ENCODE measurements at places on chromosomes 11 and 22.
A peak's percentile ranks its signal among the peaks of the same experiment; 100 is the strongest.

- DNase-seq = peak; percentile 18
Observed at GRCh38 chr11:35747668-35748067, 85.1 kb downstream of the TRIM44 start.

GRCh38 chr11:107040433-107041087, 22.3 kb upstream of the GUCY1A2 start:
- no peak for DNase-seq

DNA sequence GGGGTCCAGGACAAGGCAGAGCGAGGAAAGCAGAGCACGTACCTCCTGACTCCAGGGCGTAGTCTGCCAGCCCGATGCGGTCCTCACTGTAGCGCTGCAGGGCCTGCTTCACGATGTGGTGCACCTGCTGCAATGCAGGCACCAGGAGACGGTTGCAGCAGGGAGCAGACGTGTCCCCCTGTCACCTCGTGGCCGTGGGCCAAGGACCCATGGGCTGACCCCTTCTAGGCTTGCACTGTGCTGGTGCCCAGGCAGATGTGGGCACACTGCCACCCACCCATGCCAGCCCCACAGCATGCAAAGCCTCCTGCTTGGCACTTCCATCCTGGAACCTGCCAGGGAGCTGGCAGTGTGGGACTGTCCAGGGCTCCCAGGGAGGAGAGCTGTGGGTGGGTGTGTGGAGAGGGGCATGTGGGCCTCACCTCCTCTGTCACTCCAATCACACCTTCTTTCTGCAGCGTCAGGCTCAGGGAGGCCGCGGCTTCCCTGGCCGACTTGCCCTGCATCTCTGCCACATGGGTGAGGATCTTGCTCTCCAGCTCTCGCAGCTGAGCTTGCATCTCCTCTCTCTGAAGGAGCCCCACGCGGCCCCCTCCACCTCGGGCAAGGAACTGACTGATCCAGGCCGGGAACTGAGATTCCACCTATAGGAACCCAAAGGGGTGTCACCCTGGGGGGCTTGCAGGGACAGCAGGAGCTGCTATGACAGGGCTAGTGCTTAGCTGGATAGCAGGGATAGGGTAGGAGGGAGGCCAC, 16.3 kb downstream of the SUN2 start:
- DNase-seq = no peak

GRCh38 chr11:64384981-64385944, 26.3 kb downstream of the RPS6KA4 start:
- DNase-seq = peak; percentile 27

GRCh38 chr11:122701143-122701542, 45.6 kb downstream of the UBASH3B start:
- DNase-seq = no peak

DNA sequence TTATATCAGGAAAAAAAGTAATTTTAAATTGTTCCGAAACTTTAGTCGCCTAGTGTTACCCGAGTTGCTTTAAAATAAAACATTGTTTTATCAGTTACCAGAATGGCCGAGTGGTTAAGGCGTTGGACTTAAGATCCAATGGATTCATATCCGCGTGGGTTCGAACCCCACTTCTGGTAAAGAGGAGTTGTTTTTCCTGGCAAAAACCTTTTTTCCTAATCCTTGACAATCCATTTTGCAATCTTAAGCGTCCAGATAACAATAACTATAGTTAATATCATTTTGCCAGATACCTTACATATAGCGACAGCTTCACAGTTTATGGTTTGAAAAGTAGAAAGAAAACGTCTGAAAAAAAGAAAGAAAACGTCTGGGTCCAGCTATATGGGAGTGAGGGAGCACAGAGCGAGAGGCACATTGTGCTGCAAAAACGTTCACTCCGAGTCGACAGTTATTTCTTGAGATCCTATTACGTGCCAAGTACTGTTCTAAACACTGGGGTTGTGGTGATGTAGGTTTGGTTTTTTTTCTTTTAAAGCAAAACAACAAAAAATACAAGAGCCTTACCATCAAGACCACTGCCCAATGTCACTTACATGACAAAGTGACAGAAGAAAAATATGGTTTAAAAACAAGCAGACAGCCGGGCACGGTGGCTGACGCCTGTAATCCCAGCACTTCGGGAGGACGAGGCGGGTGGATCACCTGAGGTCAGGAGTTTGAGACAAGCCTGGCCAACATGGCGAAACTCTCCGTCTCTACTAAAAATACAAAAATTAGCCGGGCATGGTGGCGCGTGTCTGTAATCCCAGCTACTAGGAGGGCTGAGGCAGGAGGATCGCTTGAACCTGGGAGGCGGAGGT, 40.6 kb downstream of the OR4D9 start:
- no peak for DNase-seq

- no peak for DNase-seq
Observed at GRCh38 chr22:25122136-25122764, 77.4 kb upstream of the CRYBB3 start.

GRCh38 chr11:32478277-32478731, 43.0 kb upstream of the WT1 start:
- DNase-seq = no peak

DNA sequence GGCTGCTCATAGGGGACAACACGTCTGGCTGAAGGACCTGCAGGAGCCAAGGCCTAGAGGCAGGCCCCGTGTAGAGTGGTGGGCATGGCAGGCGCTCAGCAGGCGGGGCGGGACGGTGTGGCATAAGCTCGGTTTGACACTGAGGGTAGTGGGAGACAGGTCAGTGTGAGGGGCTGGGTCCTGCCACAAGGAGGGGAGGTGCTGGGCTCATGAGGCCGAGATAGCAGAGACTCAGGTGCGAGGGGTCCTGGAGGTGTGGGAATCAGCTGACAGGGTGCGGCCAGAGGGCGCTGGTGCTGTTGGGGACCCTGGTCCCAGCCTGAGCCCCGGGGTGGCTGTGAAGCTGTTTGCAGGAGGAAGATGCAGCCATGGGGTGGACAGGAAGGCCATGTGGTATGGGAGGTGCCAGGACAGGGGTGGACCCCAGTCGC, 6.7 kb downstream of the SLC22A12 start:
- DNase-seq = no peak

GRCh38 chr11:70732023-70732880, 333.9 kb downstream of the CTTN start:
- DNase-seq = no peak

- no peak for DNase-seq
Observed at GRCh38 chr11:45209000-45209879, 62.8 kb downstream of the PRDM11 start.

GRCh38 chr11:68843703-68844312, 2.1 kb upstream of the CPT1A start:
- DNase-seq = peak; percentile 86

GRCh38 chr11:20022363-20023081, 137.8 kb downstream of the DBX1 start:
- no peak for DNase-seq

- no peak for DNase-seq
Observed at GRCh38 chr11:6898911-6899310, 6.6 kb upstream of the OR2D2 start.

DNA sequence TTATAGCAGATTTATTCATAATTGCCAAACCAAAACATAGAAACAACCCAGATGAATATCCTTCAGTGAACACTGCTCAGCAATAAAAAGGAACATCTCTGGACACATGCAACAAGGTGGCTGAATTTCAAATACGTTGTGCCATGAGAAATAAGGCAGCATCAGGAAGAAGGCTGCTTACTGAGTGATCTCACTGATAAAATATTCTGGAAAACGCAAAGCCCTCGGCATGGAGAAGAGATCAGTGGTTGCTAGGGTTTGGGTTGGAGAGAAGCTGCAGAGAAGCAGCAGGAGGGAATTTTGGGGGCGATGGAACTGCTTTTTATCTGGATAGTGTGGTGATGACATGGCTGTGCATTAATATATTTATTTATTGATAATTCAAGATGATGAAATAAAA, 11.0 kb upstream of the SHANK2 start:
- DNase-seq = no peak

- DNase-seq = no peak
Observed at GRCh38 chr11:121106812-121107211, 5.8 kb downstream of the TECTA start.

DNA sequence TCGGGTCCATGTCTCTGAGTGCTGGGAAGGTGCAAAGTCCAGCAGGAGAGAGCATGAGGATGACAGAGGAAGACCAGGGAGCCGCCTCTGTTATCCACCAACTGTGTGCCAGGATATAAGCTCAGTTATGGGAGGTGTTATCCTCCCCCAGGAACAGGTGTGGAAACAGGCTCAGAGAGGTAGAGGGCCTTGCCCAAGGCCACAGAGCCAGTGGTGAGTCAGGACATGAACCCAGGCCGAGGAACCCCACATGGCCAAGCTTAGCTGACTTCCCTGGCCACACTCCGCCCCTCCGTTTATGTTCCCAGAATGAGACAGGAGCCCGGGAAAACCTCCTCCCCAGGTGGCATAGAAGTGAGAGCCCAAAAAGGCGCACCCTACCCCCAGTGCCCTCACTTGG, 50.3 kb downstream of the ISX start:
- DNase-seq = no peak

DNA sequence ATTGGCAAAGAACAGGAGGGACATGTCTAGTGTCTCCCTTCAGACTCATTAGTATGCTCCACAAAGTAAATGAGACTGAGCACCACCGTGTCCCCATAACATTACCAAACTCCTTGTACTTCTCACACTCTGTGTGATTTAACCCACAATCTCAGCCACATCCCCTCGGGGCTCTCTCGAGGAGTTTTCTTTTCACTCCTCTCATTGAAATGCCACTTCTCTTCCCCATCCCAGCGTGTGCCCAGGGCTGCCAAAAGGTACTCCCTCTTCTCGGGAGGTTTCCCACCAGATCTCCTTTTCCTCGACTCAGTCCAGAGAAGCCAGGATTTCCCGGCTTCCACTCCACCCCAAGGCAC, 1.1 kb downstream of the RBFOX2 start:
- no peak for DNase-seq

DNA sequence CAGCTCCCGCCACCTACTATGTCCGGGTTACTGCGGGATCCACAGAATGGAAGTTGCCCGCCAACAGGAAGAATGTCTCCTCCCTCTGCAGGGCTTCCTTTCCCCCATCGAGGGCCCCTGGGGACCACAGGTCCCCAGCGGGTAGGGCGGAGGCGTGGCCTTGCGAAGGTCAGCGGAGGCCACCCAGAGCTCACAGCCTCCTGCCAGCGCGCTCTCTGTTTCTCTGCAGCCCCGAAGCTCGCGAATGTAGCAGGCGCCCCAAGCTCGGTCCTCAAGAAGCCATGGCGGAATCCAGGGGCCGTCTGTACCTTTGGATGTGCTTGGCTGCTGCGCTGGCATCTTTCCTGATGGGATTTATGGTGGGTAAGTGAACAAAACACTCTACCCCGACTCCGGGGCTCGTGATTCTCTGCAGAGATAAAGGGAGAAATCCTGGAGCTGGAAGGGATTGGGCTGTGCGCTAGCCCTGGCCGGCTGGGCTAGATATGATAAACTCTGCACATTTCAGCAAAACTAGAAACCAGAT, at the start of gene NAALAD2:
TSS of gene NAALAD2 (plus strand) at position 186 of the 526 bp plus-strand sequence. CDS start at position 282, 96 bp downstream.
- no peak for DNase-seq

DNA sequence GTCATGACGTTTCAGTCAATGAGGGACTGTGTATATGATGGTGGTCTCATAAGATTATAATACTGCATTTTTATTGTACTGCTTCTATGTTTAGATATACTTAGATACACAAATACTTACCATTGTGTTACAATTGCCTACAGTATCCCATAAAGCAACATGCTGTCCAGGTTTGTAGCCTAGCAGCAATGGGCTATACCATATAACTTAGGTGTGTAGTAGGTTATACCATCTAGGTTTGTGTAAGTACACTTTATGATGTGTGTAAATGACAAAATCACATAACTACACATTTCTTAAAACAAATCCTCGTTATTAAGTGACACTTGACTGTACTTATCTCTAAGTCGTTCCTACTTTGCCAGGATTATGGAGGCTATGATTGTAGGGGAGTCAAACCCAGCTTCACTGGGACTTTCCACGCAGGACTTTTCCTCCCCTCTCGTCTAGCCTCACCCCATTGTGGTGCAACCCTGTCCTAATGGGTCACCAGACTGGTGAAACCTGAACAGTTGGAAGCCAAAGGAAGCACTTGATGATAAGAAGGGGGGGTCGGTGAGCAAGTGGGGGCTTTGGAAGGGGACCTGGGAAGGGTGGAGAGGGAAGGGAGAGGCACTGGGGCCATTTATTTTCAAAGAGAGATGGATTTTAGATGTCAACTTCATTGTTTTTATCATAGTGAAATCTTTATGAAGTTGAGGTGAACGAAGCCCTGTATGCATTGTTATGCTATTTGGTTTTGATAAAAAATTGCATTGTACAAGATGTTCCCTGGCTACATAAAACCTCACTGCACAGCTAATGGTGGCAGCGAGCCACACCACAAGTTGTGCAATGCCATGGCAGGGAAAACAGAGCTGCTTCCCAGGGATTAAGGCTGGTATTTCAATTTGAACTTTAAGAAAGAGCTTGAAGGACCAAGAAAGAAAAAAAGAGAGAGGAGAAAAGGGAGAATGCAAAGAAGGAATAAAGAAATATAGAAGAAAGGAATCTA, 129.1 kb downstream of the EHF start:
- no peak for DNase-seq

GRCh38 chr11:79441461-79441875, 638 bp upstream of the TENM4 start:
- no peak for DNase-seq

DNA sequence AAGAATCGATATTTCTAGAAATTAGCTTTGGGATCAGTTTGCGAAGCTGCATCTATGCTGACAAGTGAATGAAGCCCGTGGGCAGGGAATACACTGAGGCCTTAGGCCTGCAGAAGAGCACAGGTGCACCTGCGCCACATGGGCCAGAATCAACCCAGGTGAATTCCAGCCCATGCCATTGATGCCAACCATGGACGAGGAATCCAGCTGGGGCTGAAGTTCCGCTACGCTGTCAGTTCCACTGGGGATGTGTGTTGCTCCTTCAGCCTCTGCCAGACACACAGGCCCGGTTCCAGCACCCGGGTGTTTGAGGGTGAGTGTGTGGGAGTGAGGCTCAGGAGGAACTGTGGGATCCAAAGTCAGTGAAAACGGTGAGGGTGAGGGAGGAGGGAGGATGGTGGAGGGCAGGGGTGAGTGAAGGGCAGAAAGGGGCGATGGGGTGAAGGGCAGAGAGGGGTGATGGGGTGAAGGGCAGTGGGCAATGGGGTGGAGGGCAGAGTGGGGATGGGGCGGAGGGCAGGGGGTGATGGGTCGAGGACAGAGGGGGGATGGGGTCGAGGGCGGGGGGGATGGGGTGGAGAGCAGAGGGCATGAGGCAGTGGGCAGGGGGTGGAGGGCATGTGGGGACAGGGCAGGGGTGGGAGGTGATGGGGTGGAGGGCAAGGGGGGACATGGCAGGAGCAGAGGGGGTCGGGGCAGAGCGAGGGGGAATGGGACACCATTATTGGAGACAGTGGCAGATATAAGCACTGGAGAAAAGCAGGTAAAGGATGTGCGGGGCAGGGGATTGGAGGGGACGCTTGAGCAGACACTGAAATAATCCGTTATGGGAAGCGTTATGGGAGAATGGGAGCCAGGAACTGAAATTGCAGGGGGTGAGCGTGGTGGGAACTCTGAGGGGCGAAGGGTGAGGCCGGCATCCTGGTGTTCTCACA, 931.6 kb downstream of the BRD1 start:
- no peak for DNase-seq

GRCh38 chr22:29195118-29195963, 10.4 kb upstream of the EMID1 start:
- no peak for DNase-seq

GRCh38 chr22:26781596-26781995, 124.2 kb downstream of the MIAT start:
- no peak for DNase-seq

- no peak for DNase-seq
Observed at GRCh38 chr11:70625582-70626518, 227.5 kb downstream of the CTTN start.
